ENCODE measurements at places on chromosomes 6 and 20.

DNA sequence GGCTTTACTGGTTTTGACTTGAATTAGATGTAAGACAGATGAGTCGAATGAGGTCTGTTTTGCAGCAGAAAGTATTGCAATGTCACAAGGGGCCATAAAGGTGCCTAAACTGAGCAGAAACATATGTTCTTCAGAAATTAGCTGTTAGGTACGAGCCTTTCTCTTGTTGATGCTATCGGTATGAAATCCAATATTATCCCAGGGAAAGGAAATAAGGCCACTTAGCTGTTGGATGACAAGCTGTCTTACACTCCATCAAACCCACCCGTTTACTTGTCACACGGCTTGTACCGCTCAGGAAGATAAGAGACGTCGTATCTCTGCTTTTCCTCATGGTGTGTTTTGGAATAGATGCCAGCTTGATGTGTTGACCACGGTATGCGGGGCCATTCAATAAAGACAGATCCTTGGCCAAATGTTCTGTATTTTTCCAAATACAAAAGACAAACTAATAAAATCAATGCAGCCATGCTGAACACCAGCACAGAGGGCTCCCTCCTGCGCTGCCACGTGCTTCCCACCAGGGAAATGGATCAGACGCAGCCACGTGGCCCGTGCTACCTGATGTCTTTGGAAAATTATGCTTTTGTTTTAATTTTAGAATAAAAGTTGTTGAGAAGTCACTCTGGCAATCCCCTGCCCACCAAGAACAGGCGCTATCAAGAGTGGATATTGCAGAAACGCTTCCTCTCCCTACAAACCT is 255.9 kb upstream of the SULF2 start:
- DNase-seq: no peak

DNA sequence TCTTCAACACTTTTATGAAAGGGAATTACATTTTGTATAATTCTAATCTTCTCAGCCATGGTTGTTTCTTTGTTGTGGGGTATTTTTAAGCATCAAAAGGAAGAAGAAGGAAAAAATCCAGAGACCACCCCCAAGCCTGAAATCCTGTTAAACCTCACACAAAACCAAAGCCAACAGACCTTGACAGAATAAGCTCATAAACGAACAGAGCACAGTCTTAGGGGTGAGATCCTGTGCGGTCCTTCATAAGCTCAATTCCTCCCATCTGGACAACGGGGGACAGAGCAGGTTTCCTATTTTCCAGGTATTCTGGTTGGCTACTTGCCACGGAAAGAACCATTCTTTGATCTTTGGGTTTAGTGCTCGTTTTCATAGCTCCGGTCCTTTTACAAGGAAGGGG is 151.3 kb upstream of the SULF2 start:
- DNase-seq: no peak

GRCh38 chr6:125940247-125941041 is 16.1 kb upstream of the HINT3 start:
- no peak for DNase-seq

DNA sequence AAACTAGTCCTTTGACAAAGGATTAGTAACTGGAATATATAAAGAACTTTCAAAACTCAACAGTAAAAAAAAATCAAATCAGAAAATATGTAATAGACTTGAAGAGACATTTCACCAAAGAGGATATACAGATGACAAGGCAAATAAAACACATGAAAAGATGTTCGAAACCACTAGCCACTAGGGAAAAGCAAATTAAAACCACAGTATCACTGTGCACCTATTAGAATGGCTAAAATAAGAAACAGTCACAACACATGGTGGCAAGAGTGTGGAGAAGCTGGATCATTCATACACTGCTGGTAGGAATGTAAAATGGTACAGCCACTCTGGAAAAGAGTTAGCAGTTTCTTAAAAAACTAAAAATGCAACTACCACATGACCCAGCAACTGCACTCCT is 14.9 kb downstream of the ZBTB2 start:
- DNase-seq: no peak

Measured in activated CD4-positive, alpha-beta T cell treated with anti-CD3 and anti-CD28 coated beads, Interleukin-2, amount 50 U/mL, for 4 hours (primary cell).